ENCODE measurements at places on chromosomes 12 and 14.

- no peak for DNase-seq
Observed at GRCh38 chr12:128820723-128821432, 2.9 kb downstream of the SLC15A4 start.

DNA sequence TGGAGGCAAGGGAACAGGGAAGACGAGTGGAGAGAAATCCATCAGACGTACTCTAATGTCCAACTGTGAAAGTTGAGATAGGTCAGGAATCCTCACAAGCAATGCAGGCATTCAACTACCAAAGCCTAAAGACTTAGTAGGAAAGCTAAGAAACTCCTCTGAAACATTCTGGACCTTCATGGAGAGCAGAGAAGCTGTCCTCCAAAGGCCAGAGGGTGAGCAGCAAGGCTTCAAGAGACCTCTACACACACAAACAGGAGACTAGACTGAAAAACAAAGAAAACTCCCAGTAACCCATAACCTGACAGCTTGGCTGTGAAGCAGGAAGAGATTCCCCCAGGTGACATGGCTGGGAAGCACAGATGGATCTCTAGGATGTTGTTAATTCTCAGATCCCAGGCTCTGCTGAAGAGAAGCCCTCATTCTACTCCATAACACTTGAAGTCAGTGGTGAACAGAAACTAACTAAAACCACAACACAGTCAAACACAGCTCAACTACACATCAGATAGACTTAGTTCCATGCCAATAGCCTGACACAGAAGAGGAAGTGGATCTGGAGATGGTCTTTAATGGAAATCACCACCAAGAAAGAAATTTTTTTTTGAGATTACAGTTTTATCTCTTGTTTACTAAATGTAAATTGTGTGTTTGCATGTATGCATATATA is 23.2 kb upstream of the LYZ start:
- DNase-seq, result no peak

DNA sequence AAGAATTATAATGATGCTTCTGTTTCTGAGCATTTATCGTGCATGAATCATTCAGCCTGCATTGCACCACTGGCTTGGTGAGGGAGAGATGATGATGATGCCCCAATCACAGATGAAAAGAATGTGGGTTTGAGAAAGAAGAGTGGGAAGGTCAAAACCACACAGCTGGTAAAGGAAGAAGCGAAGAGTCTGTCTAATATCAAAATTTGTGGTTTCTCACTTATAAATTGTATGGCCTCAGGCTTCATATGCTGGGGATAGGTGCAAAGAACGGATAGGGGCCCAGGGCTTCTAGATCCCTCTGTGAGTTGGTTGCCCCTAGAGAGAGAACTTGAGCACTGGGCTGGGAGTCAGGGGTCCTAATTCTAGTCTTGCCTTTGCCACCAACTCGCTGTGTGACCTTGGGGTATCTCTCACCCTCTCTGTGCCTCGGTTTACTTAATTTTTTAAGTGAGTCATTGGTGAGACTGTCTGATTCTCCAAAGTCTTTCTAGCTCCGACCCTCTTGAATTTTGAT is 2.2 kb downstream of the OASL start:
- DNase-seq, result no peak

DNA sequence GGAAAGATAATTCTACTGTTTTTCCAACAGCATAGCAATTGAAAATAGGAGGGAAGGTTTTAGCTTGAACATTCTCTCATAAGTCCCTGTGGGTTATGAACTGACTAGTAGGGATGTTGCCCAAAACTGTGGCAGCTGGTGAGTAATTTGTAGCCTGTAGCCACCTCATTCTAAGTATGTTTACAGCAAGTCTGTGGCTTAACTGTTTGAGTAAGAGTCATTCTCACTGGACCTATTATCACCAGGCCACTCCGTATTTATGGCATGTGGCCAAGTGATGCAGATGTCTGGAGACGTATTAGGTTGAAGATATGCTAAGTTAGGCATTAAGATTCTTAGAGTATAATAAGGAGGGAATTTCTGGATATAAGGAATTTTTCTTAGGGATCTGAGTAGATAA is 458.3 kb downstream of the ETNK1 start:
- DNase-seq, result no peak

DNA sequence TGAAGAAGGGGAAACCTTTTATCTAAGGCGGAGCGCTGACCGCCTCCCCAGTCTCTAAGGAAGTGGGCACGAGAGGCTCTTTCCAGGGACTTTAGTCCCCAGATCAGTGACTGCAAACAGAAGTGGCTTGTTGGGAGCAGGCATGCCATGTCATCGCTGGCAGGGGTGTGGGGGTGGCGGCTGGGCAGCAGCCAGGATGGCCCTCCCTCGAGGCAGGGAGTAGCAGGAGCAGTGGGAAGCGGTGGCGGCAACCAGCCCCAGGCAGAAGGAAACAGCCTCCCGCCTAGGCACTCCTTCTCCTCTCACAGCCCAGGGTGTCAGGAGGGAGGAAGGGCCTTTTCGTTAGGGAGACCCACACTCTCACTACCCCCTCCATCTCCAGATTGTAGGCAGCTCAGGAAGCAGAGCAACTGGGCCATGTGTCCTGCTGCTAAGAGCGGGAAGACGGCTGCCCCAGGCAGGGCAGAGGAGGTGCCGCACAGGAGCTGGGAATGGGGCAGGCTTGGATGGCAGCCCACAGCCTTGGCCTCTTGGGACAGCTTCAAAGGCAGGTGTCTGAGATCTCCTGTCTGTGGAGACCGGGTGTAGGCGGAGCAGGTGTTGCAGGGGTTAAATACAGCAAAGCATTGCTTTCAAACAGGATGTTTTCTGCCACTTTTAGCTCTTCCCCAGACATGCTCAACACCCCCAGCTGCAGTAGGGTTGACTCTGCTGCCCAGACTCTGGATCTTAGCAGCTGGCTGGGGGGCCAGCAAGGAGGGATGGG is 21.8 kb downstream of the VDR start:
- no peak for DNase-seq

GRCh38 chr14:68908803-68909202 is 70.3 kb downstream of the ACTN1 start:
- DNase-seq, result no peak

All from erythroblast (primary cell).